CD4-positive, alpha-beta T cell treated with Interleukin-12 subunit alpha and Interleukin-12 subunit beta, for 1 hour (primary cell): ENCODE measurements at places on chromosomes 4 and X.
A peak's percentile ranks its signal among the peaks of the same experiment; 100 is the strongest.

DNA sequence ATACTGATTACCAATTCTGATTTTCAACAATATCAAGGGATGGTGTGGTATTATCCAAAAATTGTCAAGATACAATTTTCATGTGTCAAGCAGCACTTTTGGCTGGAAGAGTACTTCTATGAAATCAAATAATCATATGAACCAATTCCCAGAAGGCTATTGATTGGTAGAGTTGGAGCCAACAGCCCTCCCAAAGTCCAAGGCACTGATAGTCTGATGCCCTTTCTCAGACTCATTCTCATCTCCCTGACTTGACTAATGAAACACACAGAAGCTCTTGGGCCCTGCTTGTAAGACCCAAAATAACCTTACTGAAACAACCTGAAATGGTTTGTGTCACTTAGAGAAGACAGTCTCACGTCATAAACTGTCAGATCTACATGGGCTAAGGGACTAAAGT lies 48.9 kb downstream of the ATP11C start:
- DNase-seq: no peak

DNA sequence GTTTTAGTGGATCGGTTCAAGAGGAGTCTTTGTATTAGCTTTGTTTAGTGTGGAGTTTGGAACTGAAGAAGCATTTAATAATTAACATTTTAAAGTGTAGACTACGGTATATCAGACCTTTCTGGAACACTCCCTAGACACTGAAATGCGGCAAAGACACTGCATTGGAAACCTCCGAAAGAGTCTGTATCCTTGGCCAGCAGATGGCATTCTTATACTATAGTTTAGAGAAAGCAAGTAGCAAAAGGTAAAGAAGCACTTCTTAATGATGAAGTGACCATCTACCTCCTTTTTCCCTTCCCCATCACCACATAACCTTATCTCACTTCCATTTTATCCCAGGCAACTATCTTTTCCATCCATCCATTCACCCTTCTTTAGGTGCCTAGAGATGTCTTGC lies 7.6 kb downstream of the FABP2 start:
- DNase-seq: peak; percentile 54

DNA sequence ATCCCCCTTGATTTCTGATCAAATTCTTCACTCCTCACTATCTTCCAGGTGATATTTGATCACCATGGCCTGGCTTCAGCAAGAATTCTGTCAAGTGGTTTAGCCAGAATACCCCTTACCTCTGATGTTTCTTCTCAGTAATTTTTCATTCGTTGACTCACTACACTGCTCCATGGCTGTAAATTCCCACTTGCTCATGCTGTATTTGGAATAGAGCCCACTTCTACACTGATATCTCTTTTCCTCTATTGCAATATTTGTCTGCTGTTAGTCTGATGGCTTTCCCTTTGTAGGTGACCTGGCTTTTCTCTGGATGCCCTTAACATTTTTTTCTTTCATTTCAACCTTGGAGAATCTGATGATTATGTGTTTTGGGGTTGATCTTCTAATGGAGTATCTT lies 73.9 kb upstream of the DIPK2B start:
- no peak for DNase-seq

DNA sequence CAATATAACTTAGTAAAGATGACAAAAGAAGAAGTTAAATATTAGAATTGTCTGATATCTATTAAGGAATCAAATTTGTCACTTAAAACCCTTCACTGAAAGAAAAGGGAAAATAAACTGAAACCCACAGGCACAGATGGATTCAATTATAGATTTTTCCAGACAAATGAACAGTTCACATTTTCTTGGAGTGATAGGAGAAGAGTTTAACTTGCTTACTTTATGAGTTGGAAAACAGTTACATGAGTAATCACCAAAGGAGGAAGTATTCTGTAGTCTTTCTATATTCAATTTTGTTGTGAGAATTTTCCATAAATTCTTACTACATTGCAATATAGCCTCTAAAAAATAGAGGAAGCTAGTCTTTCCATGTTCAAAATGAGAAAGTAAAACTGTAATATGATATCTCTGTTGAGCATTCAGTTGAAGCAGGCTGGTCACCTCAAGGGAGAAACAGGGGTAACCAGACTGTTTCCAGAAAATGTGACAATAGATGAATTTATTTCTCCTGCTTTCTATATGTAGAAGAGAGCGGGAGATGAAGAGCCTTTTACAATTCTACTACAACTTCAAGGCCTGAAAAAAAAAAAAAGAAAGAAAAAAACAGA lies 330.3 kb upstream of the EPHA5 start:
- no peak for DNase-seq

DNA sequence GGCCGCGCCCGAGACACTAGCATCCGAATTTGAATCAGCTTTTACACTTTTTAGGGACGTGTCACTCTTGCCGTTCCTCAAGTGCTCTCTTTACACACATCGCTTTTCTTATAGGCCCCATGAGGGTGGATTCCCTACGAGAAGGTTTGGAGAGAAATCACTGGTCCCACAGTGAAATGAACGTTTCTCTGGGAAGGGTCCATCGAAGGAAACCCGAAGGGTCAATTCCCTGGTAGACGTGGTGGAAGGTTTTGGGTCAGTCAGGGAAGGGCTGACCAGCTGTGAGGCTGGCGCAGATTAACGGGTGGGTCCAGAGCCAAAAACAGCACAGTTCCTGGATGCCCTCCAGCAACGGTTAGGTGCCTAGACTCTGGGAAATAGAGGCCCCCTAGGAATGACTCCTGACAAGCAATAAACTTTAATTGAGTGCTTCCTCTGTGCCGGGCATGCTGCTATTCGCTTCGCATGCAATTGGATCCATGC lies 35.9 kb downstream of the ETDC start:
- no peak for DNase-seq

DNA sequence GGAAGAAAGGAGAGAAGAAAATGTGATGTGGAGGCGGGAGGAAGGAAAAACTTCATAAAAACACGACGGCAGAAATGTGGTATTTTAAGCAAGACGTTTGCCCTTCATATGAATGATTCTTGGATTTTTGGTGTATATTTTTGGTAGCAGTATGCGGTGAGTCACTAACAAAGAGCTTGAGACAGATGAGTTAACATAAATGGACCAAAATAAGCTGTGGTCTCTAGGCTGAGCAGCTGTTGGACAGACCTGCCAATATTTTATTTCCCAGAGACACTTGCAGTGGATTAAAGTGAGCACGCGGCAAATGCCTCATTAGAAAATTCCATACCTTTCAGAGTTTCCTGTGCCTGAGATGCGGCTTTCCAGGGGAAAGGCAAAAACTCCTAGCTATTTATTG lies 43.1 kb upstream of the RPS6KA3 start:
- no peak for DNase-seq

GRCh38 chr4:40202474-40202873 lies 5.6 kb downstream of the RHOH start:
- DNase-seq: peak; percentile 38

- DNase-seq: no peak
Observed at GRCh38 chrX:49264460-49264859, at the start of gene FOXP3. TSS of gene FOXP3 (minus strand) at chrX:49264710. CDS start at chrX:49258505, 6,205 bp downstream.

- no peak for DNase-seq
Observed at GRCh38 chr4:106704253-106704870, 331.8 kb downstream of the DKK2 start.

GRCh38 chrX:31168551-31168950 lies 96.7 kb upstream of the FTHL17 start:
- no peak for DNase-seq

GRCh38 chr4:116361790-116362189 lies 723.6 kb downstream of the TRAM1L1 start:
- DNase-seq: no peak

- DNase-seq: peak; percentile 21
Observed at GRCh38 chr4:145177906-145178538, 2.4 kb downstream of the OTUD4 start.

GRCh38 chrX:66232296-66232695 lies 68.2 kb downstream of the HEPH start:
- DNase-seq: no peak

DNA sequence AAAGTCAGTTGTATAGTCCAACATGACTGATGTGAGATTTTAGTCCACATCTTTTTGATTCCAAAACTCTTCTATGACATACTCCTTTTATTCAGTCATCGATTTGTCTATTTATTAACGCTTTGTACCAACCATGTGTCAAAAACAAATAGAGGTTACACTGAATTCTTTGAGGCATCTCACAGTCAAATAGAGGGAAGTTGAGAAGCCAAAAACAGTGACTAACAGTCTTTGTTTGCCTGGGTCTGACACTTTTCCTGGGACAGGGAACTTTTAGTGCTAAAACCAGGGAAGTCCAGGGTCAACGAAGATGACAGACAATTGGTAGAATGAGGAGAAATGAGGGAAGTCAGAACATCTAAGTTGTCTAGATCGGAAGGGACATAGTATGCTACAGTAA lies 169.9 kb upstream of the HS3ST1 start:
- DNase-seq: no peak

GRCh38 chr4:1566838-1567518 lies 117.1 kb downstream of the FAM53A start:
- DNase-seq: no peak

- DNase-seq: no peak
Observed at GRCh38 chr4:120508036-120508435, 414.5 kb downstream of the PRDM5 start.

GRCh38 chrX:65017451-65017850 lies 41.2 kb upstream of the ZC4H2 start:
- no peak for DNase-seq

- no peak for DNase-seq
Observed at GRCh38 chr4:86717651-86718050, 123.5 kb downstream of the PTPN13 start.

DNA sequence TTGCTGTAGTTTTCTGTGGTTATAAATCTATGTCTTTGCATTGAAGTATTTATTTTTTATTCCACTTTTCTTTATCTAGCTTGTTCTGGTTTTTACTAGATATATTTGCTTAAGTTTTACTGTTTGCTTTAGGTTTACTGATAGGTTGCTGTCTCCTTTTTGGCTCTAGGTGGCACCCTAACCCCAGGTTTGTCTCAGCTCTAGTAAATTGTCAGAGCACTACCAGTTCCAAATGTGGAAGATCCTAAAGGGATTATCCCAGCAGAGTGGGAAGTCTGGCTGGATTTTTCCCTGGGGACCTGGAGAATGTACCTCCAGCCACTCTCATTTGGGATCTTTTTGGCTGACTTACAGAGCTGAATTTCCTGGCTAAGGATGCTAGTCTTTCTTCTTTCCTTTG lies 106.1 kb downstream of the PBDC1 start:
- peak; percentile 42 for DNase-seq

DNA sequence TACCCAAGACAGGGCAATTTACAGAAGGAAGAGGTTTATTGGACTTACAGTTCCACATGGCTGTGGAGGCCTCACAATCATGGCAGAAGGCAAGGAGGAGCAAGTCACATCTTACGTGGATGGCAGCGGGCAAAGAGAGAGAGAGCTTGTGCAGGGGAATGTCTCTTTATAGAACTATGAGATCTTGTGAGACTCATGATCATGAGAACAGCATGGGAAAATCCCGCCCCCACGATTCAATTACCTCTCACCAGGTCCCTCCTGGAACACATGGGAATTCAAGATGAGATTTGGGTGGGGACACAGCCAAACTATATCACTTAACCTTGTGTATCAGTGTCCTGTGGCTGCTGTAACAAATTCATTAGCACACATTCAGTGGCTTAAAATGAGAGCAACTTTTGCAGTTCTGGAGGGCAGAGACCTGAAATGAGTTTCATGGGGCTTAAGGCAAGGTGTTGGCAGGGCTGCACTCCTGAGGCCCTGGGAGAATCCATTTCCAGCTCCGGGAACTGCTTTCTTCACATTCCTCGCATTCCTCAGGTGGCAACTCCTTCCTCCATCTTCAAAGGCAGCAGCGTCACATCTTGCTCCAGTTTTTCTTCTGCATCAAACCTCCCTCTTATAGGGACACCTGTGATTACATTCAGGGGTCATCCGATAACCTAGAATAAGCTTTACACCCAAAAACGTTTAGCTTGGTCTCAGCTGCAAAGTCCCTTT lies 22.3 kb upstream of the NSG1 start:
- DNase-seq: no peak

DNA sequence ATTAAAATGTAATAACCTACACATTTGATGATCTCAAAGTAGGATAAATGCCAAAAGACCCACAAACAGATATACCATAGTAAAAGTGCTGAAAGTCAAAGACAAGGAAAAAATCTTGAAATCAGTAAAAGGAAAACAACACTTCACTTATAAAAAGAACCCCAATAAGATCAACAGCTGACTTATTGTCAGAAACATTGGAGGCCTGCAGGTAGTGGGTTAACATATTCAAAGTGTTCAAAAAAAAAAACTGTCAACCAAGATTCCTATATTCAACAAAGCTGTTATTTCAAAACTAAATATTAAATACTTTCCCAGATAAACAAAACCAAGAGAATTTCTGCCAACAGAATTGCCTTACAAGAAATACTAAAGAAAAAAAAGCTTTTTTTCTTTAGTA lies 347.1 kb downstream of the GUCY2F start:
- DNase-seq: no peak

DNA sequence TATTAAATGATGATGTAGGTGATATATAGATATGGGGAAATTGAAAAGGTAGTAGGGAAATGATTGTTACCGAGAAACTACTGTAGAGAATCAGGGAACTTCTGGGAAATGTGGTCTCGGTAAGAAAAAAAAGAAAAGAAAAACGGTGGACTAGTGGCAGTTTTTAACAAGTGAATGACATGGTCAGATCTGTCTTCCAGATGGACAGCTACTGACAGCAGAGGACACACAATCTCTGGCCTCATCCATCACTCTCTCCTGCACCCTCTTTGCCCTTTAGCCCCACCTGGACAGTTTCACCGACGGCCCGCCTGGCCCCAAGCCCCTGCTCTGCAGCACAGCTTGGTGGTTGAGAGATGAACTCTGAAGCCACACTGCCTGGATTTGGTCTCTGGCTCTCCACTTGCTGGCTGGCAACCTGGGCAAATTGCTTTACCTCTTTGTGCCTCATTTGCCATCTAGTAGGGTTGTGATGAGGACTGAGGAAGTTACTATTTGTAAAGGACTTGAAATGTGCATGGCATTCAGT lies 23.4 kb downstream of the RBM47 start:
- DNase-seq: no peak

GRCh38 chrX:140775211-140775610 lies 65.7 kb downstream of the LINC00632 start:
- DNase-seq: no peak

DNA sequence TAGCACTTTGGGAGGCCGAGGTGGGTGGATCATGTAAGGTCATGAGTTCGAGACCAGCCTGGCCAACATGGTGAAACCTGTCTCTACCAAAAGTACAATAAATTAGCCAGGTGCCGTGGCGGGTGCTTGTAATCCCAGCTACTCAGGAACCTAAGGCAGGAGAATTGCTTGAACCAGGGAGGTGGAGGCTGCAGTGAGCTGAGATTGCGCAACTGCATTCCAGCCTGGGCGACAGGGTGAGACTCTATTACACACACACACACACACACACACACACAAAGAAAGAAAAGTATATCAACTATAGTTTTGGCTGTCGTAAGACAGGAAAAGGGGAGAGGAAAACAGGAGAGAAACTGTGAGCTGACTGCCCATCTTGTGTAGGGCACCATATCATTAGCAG lies 171.7 kb downstream of the ADAMTS3 start:
- DNase-seq: no peak

DNA sequence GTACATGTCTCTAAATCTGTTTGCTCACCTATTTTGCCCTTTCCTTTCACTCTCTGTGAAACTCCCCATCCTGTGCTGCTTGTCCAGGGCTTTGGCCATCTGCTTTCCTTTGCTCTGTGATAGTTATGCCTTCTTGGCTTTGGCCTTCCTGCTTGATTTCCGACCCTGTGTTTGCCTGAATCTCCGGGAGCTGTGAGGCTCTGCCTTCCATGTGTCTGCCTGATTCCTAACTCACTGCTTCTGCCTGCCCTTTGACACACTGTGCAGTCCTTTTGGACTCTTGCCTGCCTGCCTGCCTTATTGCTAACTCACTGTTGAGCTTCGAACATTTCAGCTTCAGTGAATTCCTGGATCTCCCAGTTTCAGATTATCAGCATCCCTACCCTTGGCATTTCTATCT lies 143.1 kb downstream of the C4orf33 start:
- no peak for DNase-seq
